ENCODE measurements at places on chromosomes 6 and 20.

DNA sequence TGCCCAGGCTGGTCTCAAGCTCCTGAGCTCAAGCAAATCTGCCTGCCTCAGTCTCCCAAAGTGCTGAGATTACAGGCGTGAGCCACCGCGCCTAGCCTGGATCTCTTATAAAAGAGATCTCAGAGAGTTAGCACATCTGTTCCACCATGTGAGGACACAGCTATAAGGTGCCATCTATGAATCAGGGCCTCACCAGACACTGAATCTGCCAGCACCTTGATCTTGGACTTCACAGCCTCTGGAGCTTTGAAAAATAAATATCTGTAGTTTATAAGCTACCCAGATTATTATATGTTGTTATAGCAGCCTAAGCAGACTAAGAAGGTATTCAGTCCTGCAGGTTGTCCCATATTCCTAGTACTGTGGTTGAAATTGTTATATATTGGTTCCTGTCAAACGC is 33.2 kb upstream of the SHLD1 start:
- no peaks in the 10 kb centered on the region for H3K36me3 ChIP-seq
- no peak for DNase-seq

DNA sequence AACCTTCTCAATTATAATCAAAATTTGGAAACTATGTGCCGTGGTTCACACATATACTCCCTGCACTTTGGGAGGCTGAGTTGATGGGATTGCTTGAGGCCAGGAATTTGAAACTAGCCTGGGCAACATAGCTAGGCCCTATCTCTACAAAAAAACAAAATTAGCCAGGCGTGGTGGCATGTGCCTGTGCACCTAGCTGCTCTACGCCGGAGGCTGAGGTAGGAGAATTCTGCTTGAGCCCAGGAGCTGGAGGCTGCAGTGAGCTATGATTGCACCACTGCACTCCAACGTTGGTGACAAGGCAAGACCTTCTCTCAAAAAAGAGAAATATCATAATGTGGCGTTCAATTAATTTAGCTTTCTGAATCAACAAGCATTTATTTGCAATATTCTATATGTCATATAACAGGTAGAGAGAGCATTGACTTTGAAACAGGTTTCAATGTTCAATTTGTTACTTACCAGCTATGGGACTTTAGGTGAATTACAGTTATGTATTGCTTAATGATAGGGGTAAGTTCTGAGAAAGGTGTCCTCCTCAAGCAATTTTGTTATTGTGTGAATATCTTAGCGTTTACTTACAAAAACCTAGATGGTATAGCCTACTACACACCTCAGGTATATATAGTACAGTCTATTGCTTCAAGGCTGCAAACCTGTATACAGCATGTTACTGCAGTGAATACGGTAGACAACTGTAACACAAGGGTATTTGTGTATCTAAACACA is 2.2 kb upstream of the SYCP2 start:
- no peak for DNase-seq
- no peak overlapping the region for H3K27ac ChIP-seq
- no peak overlapping the region for H3K4me3 ChIP-seq
- H3K27me3 ChIP-seq = no peaks in the 10 kb centered on the region
- peaks cover 14% of the 10 kb centered on the region for H3K4me1 ChIP-seq

GRCh38 chr6:167826896-167827582 is at the start of gene AFDN:
Gene AFDN (plus strand): TSS chr6:167826911. CDS start chr6:167827133, 222 bp downstream.
- H3K36me3 ChIP-seq = no peaks in the 10 kb centered on the region
- no peaks in the 10 kb centered on the region for H3K4me1 ChIP-seq
- peak within 1 kb of the TSS; percentile 91 for H3K27ac ChIP-seq
- no peak for DNase-seq
- peak within 1 kb of the TSS; percentile 61 for H3K4me3 ChIP-seq
- no peaks in the 10 kb centered on the region for H3K27me3 ChIP-seq

GRCh38 chr6:135522965-135523692 is 25.6 kb upstream of the AHI1 start:
- H3K4me1 ChIP-seq = no peaks in the 10 kb centered on the region
- H3K27ac ChIP-seq = no peak overlapping the region
- no peak overlapping the region for H3K4me3 ChIP-seq
- no peaks in the 10 kb centered on the region for H3K36me3 ChIP-seq

DNA sequence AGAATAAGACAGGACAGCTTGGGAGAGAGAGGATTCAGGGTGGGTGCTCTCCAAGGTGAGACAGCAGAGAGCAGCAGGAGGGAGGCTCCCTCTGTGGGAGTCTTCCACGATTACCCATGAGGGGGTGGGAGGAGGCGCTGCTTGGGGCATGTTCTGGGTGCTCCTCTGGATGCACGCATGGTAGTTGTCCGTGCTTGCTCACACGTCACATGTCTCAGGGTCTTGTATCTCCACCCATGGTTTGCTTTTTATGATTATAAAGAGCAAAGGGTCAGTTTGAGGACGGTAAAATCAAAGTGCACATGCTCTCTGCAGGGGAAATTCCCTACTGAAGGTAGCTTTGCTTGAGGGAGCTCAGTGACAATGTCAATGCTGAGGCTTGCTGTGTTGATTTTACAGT is 338.4 kb downstream of the THBS2 start:
- H3K36me3 ChIP-seq = no peaks in the 10 kb centered on the region
- H3K4me1 ChIP-seq = no peaks in the 10 kb centered on the region
- H3K27ac ChIP-seq = no peak overlapping the region

Data from breast epithelium (tissue), 4 donors.